ENCODE measurements at places on chromosomes 16 and 17.

- DNase-seq, result no peak
Observed at GRCh38 chr16:27822529-27822928, 241.0 kb downstream of the GSG1L start.

- DNase-seq, result no peak
Observed at GRCh38 chr16:81861503-81861902, 82.4 kb downstream of the PLCG2 start.

GRCh38 chr17:73304971-73305812 lies 6.6 kb downstream of the CDC42EP4 start:
- no peak for DNase-seq

DNA sequence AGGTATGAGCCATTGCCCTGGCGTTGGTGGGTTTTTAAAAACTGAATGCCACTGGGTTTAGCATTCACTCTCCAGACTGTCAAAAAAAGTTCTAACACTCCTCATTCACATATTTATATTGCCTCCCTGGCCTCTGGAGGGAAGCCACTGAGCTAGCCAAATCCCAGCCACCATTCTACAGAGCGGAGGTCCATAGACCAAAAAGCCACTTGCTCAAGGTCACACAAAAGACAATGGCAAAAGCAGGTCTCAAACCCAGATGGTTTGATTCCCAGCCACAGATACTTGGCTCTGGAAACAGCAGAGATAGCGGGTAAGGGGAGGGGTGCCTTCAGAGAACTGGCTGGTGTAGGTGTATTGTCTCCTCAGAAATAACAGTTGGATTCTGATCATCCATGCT lies 18.0 kb upstream of the CDIPT start:
- no peak for DNase-seq

DNA sequence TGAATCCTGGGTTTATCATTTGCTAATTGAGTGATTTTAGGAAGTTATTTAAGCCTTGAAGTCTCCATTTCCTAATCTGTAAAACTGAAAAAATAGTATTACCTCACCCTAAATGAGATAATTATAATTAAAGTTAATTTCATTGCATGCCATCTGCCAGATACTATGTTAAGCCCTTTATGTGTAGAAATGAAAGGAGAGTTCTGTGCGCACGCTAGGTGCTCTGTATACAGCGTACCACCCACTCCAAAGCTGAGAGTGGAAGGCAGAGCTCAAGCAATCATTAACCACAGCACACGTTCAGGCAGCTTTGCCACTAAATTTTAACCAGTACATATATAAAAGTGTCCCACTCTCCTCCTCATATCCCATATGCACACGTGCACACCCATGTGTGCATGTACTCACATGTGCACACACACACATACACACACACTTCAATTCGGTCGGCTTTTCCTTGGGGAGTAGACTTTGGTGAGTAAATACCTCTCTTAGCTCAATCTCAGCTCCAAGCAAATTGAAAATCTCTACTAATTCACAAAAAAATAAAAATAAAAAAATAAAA lies 204.8 kb downstream of the GRIN2A start:
- DNase-seq, result no peak

GRCh38 chr16:49587511-49587910 lies 213.9 kb downstream of the C16orf78 start:
- no peak for DNase-seq

- no peak for DNase-seq
Observed at GRCh38 chr17:66746736-66747135, 88.2 kb upstream of the CACNG5 start.

DNA sequence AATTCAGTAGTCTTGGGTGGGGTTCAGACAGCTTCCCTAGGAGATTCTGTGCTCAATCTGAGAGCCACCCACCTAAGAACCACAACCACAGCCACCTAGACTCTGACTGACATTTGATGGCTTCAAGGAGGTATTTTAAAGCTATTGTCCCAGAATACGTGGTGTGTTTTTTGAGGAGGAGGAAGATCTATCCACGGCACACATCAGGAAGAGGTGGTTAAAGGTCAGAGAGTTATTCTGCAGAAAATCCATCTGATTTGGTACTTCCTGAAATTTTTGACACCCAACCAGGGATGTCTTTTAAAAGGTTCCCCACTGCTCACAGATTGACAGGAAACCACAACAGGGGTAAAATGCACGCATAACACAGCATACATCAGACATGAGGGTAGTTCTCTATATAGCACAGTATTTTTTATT lies 25.1 kb downstream of the SMARCE1 start:
- no peak for DNase-seq

GRCh38 chr16:1271380-1271723 lies 15.5 kb downstream of the TPSD1 start:
- DNase-seq, result no peak

DNA sequence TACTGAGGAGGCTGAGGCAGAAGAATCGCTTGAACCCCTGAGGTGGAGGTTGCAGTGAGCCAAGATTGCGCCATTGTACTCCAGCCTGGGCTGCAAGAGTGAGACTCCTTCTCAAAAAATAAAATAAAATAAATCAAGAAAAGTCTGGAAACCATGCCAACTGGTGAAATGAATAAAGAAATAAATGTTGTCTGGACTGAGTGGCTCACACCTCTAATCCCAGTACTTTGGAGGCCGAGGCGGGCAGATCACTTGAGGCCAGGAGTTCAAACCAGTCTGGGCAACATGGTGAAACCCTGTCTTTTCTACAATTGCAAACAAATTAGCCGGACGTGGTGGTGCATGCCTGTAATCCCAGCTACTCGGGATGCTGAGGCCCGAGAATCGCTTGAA lies 744 bp upstream of the LRRC37A3 start:
- DNase-seq, result no peak

DNA sequence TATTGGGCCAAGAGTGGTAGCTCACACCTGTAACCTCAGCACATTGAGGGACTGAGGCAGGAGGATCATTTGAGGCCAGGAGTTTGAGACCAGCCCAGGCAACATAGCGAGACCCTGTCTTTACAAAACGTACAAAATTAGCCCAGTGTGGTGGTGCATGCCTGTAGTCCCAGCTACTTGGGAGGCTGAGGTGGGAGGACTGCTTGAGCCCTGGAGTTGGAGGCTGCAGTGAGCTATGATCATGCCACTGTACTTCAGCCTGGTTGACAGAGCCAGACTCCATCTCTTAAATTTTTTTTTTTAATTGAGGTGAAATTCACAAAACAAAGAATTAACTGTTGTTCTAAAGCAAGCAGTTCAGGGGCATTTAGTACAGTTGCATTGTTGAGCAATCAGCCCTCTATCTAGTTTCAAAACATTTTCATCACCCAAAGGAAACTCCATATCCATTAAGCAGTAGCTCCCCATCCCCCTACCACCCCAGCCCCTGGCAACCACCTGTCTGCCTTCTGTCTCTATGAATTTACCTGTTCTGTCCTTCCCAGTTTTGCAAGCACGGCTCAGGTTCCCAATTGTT lies 15.6 kb downstream of the SNX29 start:
- no peak for DNase-seq

GRCh38 chr17:33628500-33629346 lies 335.6 kb upstream of the ASIC2 start:
- DNase-seq, result no peak

- DNase-seq, result no peak
Observed at GRCh38 chr17:35089586-35090296, 26.2 kb upstream of the RFFL start.

GRCh38 chr17:51846566-51846965 lies 311.9 kb downstream of the CA10 start:
- no peak for DNase-seq

DNA sequence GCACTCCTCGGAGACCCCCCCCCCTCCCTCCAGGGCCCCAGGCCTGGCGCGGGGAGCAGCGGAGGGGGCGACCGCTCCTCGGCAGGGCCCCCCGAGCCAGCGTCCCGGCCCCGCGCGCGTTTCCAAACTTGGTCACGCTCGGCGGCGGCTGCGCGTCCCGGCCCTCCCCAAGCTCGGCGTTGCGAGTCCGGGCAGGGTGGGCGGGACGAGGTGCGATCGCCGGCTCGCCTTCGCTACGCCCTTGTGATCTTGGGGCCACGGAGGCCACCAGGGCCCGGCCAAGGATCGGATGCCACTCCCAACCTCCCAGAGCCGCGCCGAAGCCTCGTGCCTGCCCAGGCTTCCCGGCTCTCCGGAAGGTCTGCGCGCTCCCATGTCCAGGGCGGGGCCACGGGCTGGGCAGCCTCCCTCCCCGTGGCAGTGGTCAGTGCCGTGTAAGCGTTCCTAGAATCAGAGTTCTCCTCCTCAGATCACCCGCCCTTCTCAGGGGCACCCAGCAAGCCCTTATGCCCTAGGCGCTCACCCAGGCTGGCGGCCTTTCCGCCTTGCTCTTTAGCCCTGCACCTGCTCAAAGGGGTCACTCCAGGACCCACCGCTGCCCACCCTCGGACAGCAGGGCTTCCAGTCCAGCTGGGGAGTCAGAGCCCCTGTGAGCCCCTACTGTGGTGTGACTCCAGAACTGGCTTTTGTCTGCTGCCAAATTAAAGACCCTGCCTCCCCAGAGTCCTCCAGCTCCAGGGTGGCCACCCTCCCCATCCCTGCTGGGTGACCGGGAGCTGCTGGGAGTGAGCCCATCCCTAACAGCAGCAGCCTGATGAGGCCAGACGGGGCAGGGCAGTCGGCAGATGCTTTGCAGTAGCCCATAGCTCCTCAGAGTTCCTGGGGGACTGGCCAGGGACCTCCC lies 12.2 kb upstream of the MRPS23 start:
- no peak for DNase-seq

DNA sequence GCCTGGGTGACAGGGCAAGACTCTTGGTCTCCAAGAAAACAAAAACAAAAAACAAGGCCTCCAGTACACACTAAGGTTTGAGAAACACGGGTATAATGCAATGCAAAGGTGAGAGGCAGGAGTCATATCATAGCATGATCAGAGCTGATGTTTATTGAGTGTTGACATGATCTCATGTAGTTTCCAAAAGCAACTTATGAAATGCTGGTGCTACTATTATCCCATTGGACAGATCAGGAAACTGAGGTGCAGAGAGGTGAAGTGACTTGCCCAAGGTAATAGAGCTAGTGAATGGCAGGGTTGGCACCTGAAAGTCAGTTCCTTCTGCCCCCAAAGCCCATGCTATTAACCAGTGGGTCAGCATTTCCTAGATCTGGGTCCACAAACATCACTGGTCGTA lies 3.1 kb upstream of the NPIPB7 start:
- DNase-seq, result no peak

DNA sequence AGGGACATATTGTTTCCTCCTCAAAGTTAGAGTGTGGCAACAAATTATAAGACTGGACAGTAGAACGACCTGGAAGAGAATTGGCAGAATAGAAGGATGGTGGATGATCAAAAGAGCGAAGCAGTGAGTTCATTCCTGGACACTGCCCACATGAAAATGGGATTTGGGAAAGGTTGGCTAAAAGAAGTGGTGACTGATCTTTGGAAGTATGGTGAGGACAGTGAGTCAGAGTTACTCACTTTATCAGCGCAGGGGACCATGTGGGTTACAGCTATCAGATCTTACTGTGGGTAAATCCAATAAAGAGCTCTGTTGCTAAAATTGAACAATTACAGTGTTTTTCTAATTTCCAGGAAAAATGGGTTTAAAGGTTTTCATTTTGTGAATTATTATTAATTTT lies 2.7 kb upstream of the TANC2 start:
- DNase-seq, result no peak

- DNase-seq, result no peak
Observed at GRCh38 chr17:4569591-4569990, 9.2 kb upstream of the GGT6 start.

GRCh38 chr16:49631187-49632041 lies 224.5 kb downstream of the ZNF423 start:
- no peak for DNase-seq

DNA sequence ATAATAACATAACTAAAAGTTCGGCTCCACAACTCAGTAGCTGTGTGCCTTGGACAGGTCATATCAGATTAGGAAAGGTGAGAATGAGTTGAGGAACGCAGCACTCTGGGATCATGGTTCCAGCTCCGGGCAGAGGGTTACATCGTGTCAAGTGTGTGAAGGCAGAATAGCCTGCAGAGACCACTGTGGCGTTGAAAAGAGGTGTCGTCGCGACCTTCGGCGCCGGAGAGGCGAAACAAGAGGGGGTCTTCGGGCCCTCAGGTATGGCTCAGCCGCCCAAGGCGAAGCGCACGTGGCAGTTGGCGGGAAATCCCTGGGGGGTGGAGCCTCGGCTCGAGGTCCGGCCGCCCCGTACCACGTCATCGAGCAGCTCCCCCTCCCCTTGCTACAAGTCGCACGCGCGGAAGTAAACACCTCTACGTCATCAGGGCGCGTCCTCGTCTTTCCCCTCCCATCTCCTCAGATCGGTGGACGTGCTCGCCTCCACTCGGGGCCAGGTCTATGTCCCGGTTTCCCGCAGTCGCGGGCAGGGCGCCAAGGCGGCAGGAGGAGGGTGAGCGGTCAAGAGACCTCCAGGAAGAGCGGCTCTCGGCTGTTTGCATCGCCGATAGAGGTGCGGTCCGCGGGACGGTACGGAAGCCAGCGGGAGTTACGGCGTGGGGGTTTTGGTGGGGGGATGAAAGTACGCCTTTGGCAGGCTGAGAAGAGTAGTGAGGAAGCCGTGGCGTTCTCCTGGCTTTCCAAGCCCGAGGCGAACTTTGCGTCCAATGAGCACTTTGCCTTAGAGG lies at the start of gene DHX40:
Gene DHX40, plus strand, starts transcription at position 440 of the 788 bp plus-strand sequence. Its CDS starts 62 bp downstream, at position 502.
- peak; percentile 92 for DNase-seq

DNA sequence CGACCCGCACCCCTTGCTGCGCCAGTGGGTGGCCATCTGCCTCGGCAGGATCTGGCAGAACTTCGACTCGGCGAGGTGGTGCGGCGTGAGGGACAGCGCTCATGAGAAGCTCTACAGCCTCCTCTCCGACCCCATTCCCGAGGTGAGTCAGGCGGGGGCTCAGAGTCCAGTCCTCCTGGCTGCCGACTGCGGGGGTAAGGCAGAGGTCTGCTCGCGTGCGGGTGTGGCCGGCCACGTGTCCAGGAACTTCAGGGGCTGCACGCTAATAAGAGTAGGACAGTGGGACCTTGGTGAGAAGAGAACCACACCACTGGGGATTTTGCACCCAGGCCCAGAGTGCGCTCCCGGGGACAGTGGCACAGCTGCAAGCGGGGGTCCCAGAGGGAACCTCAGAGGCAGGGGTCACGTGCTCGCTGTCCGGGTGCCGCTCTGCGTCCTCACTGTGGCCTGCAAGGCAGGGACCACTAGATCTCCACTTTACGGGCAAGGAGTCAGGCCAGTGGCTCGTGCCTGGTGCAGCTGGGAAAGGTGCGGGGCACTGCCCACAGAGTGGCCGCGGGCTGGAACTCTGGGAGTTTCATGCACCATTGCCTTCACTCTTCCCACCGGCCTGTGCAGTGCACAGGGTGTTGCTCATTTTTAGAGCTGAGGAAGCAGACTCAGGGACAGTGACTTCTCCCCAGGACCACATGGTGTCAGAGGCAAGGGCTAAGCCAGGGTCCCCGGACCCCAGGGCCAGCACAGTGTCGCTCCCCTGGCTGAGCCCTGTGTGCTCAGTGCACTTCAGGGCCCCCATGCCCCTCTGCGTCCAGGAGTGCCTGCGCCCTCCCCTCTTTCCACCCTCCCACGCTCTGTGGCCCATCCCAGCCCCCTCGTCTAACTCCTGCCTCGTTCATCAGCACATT lies 107.6 kb upstream of the CHMP6 start:
- DNase-seq, result no peak

Data from stimulated activated CD8-positive, alpha-beta memory T cell treated with anti-CD3 and anti-CD28 coated beads, Interleukin-7, amount 100 ng/mL, for 1 hour (primary cell).